CD8-positive, alpha-beta memory T cell (primary cell): ENCODE measurements at places on chromosomes 3 and 15.

DNA sequence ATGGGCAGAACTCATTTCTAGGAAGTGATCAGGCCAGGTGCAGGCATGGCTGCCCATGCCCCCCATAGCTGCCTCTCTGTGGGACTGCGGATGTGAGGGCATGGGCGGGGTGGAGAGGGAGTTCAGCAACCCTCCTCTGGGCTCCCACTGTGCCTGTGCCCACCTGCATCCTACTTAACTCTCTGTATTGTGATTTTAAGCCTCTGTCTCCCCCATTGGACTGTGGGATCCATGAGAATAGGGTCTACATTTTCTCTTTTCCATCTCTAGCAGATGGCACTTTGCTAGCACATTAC is 194.3 kb downstream of the CHST2 start:
- DNase-seq, result no peak

GRCh38 chr3:130839813-130840212 is 54.1 kb upstream of the ATP2C1 start:
- no peak for DNase-seq

DNA sequence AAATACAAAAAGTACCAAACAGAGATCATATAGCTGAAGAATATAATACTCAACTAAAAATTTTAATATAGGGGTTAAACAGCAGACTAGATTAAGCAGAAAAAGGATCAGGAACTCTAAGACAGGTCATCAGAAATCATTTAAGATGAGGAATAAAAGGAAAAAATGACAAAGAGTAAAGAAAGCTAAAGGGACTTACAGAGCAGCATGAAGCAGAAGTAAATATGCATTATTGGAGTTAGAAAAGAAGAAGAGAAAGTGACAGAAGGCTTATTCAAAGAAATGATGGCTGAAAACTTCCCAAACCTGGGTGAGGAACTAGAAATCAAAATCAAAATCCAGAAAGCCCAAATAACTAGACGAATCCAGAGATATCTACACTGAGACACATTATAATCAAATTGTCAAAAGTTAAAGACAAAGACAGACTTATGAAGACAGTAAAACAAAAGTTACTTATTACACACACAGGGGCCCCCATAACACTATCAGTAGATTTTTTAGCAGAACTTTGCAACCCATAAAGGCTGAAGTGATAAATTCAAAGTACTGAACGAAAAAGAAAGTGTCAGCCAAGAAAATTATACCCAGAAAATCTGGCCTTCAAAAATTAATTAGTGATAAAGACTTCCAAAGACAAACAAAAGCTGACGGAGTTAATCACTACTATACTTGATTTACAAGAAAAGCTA is 95.6 kb downstream of the SCAPER start:
- no peak for DNase-seq

GRCh38 chr3:60992395-60992794 is 258.9 kb downstream of the FHIT start:
- no peak for DNase-seq

- no peak for DNase-seq
Measured at GRCh38 chr3:188889054-188889491, 282.7 kb upstream of the TPRG1 start.

- DNase-seq, result no peak
Measured at GRCh38 chr15:26223720-26224119, 360.6 kb upstream of the ATP10A start.

DNA sequence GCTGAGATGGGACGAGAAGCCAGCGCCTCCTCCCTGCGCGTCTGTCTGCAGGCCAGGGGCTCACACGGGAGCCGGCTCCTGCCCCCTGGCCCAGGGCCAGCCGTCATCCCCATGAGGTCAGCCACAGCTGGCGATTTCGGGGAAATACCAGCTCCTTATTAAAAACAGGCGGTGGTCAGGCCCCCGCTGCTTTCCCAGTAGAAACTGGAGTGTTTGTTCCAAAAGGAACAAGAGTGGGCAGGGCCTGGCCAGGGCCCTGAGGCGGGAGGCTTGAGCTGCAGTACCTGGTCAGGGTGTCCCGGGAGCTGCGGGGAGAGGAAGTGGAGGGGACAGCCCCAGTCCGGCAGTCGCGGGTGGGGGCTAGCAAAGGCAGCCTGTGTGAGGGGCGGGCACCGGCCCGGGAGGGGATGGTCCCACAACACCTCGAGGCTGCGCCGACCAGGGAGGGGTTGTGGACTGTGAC is 17.8 kb downstream of the MYL3 start:
- DNase-seq, result no peak

GRCh38 chr3:64518496-64518895 is 169.3 kb downstream of the ADAMTS9 start:
- DNase-seq, result no peak

DNA sequence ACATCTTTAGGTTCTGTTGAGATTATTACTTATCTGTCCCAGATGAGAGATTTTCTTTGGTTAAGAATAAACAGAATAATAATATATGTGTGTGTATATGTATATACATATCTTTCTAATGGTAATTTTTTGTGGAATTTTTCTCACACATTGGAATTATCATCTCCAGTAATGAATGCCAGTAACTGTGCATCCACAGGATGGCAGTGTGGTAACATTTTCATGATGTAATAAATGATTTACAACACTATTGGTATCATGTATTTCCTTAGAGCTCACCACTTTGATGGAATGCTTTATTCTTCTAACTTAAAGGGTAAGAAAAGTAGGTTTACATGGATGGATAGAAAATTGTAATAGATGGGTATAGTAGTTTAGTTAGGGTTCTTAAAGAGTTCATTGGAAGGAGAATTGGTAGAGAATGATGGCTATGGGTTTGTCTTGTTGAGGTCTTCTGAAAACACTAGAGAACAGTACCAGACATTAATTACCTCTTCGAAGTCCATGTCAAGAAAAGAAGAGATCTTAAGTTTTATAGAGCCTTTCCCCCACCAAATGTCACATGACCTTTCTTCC is 78.1 kb downstream of the STT3B start:
- no peak for DNase-seq

DNA sequence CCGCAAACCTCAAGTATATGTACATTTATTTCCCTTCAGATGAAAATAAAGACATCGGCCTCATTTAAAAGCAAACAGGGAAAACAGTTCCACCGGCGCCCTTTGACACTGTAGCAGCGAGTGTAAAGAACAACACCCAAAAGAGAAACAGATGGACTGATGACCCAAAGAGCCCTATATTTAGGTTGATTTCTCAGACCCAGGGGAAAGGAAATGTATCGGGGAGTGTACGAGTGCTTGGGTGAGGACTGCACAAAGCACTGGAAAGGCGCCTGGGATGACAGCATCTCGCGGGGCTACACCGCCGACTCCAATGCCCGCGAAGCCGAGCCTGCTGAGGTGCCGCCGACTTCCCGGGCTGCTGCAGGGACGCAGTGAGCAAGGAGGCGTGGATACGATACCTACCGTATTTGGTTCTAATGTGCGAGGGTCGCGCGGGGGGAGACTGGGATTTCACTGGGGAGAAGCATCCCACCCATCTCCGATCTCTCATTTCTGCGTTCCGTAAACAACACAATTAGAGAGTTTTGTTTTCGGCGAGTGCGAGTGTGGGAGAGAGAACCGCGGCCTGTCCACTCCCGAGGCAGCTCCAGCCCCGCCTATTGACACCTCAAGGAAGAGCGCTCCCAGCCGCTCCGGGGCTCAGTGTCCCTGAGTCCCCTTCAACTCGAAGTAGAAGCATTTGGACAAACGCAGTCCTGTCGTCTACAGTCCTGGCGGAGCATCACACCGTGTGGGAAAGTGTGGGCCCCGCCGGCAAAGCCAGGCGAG is 2.0 kb downstream of the MECOM start:
- peak; percentile 4 for DNase-seq

- no peak for DNase-seq
Measured at GRCh38 chr3:16326724-16327349, 61.8 kb downstream of the OXNAD1 start.

- DNase-seq, result no peak
Measured at GRCh38 chr15:48766196-48766595, 44.7 kb downstream of the CEP152 start.

DNA sequence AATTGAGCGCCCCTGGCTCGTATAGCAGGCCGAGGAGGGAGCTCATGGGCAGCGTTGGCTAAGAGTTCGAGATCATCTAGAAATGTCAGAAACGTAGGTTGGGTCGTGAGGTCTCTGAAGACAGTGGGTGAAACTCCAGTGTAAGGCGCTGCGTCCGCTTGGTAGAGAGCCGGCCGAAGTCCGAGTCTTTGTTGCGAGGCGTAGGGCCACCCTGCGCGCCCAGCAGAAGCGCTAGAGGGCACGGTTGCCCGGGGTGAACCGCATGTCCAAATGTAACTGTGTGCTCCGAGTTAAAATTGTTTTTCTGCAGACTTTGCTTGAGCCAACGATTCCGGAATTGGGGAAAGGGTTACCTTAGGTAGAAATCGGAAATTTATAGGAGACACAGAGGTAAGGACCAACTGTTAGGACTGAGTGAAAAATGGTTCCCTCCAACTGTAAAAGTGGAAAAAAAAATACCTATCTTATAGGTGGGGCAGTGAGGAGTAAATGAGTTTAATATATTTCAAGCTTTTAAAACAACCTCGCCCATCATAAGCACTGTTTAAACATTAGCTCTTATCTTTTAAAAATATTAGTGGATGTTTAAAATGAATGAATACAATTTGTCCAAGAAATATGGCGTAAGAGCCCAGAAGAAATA is 993 bp upstream of the SIAH2 start:
- peak; percentile 37 for DNase-seq

DNA sequence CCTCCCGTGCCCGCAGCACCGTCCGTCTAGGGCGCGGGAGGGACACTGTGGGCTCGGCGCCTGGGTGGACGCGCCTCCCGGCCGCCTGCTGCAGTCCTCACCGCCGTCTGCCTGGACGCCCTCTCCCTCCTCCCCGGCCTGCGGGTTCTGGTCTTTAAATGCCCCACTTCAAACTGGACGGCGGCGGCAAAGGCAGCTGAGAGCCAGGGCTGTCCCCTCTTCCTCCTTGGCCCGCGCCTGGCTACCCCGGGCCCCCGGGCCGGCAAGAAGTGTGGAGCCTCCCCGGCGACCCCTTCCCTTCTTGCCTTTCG is 426 bp downstream of the CBLB start:
- no peak for DNase-seq

- DNase-seq, result no peak
Measured at GRCh38 chr15:85955501-85956391, 123.9 kb upstream of the AGBL1 start.

DNA sequence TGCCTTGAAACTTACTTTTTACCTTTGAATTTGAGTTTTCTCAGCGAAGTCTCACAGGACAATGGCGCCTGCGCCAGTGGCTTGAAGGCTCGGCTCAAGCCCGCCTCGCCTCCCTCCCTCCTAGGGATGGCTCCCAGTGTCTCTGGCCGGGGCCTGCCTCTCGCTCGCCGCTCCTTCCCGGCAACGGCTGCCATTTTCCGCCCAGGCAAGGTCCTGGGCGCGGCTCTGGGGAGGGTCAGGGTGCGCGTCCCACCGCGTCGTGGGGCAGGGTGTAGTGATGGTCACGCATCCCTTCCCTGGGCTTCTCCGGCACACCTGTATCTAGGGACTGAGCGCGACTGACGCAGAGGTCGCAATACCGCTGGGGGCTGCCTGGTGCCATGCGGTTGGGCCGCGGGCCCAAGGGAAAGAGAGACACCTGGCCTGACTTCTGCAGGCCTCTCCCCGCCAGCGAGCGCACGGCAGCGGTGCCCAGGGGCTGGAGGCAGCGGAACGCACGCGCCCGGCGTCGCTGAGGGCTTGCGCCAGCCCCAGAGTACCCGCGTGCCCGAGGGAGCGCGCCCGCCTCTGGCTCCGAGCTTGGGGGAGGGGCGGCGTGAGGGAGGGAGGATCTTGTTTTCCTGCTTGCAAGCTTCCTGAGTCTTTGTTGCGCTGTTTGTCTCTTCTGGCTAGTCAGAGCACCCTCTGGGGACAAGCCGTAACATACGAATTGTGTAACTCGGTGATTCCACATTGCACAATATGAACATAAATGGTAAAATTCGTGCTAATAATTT is 20.7 kb upstream of the FEM1B start:
- peak; percentile 18 for DNase-seq

- no peak for DNase-seq
Measured at GRCh38 chr3:32564195-32564594, 6.5 kb downstream of the DYNC1LI1 start.

- no peak for DNase-seq
Measured at GRCh38 chr3:11757441-11757875, 89.2 kb downstream of the TAMM41 start.

- DNase-seq, result no peak
Measured at GRCh38 chr3:159831466-159831865, 157.2 kb upstream of the IL12A start.

- no peak for DNase-seq
Measured at GRCh38 chr3:190911382-190911781, 48.9 kb upstream of the GMNC start.

GRCh38 chr3:43025423-43025822 is 46.3 kb downstream of the GASK1A start:
- no peak for DNase-seq
